ENCODE measurements at places on chromosomes 1 and 21.

DNA sequence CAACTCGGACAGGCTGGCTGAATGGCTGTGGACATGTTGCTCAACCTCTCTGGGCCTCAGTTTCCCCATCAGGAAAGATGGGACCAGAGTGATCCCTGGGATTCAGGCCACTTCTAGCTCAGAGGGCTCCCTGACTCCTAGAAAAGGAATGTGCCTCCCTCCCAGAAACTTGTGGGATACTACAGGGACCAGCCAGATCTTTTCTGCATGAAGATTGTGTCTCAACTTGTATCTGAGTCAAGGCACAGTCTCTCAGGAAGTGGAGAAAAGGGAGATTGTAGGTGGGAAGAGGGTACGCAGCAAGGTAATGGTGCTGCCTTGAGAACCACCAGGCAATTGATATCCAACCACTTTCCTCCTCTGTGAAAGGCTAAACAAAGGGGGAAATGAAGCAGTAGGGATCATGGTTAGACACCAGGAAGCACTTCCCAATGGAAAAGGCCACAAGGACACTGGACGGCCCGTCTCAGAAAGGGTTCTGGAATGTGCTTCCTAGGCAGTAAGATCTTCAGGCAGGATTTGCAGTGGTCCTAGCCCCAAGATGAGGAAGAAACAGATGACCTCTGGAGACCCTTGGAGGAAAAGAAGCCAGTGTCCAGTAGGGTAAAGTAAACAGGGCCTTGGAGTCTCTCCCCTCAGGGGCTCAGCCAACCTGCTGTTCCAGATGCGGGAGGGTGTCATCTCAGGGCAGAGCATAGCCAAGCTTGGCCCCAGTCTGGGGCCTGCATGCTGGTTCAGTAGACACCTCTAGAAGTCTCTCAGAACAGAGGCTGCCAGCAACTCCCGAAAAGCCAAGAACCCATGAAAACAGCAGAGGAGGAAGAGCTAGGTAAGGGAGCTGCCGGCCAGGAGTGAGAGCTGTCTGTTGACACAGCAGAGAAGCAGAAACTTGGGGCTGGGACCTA is 16.8 kb downstream of the IFFO2 start:
- DNase-seq, result no peak

- no peak for DNase-seq
Observed at GRCh38 chr1:219201656-219202055, 28.0 kb downstream of the LYPLAL1 start.

- DNase-seq, result no peak
Observed at GRCh38 chr1:21645550-21645949, 23.6 kb downstream of the RAP1GAP start.

DNA sequence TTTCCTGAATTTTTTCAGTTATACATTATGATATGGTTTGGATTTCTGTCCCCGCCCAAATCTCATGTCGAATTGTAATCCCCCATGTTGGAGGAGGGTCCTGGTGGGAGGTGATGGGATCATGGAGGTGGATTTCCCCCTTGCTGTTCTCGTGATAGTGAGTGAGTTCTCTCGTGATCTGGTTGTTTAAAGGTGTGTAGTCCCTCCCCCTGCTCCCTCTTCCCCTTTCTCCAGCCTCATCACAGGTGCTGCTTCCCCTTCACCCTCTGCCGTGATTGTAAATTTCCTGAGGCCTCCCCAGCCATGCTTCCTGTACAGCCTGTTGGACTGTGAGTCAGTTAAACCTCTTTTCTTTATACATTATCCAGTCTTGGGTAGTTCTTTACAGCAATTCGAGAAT is 93.2 kb upstream of the HNRNPU start:
- DNase-seq, result no peak

- DNase-seq, result no peak
Observed at GRCh38 chr1:55076356-55076755, 37.0 kb downstream of the PCSK9 start.

Measured in NCI-H460 (cell line).